Umbilical cord (tissue), 2 donors: ENCODE measurements at places on chromosomes 13 and 19. TPM values are rescaled to one million over a fixed set of nuclear protein-coding genes. Genes with fewer than 3 reads are reported as not detected.

The C13orf42 gene
- total RNA-seq, result 0.48 TPM

The CAPN12 gene
- total RNA-seq, result not detected

The RASGRP4 gene
- 0.96 TPM for total RNA-seq

The ATP7B gene
- total RNA-seq, result 18.3 TPM

The UBE2L5 gene
- not detected for total RNA-seq

The GARIN5A gene
- total RNA-seq, result not detected

The MIA gene
- total RNA-seq, result 14.9 TPM
